Kasumi-1 (cell line): ENCODE measurements at places on chromosomes 7 and 10.

GRCh38 chr10:31927565-31927883, 1.1 kb downstream of the ARHGAP12 start:
- DNase-seq = no peak

- DNase-seq = no peak
Observed at GRCh38 chr7:24769851-24770250, 12.6 kb upstream of the GSDME start.

DNA sequence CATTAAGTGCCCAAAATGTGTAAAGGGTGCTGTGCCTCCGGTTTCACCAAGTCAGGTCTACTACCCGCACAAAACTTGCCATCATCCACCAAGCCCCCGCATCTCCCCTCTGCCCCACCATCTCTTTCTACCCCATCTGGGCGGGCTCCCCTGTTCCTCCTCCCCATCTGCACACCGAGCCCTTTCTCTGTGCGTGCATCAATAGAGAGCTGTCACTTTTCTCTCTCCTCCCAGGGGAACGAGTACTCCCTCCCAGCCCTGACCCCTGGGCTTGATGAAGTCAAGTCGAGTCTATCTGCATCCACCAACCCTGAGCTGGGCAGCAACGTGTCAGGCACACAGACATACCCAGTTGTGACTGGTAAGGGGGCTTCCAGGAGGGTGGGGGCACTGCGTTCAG, 63.5 kb downstream of the PAX2 start:
- no peak for DNase-seq

- DNase-seq = peak; percentile 42
Observed at GRCh38 chr10:93458821-93459257, 23.3 kb downstream of the MYOF start.

DNA sequence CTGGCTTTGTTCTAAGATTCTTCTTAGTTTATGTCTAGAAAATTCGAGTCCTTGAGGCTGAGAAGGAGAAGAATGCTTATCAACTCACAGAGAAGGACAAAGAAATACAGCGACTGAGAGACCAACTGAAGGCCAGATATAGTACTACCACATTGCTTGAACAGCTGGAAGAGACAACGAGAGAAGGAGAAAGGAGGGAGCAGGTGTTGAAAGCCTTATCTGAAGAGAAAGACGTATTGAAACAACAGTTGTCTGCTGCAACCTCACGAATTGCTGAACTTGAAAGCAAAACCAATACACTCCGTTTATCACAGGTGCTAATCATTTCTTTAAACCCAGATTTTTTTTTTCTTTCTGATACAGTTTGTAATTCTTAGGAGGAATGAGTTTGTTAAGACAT, 6.7 kb downstream of the CEP55 start:
- no peak for DNase-seq

- no peak for DNase-seq
Observed at GRCh38 chr10:132309879-132310591, 2.3 kb upstream of the STK32C start.

GRCh38 chr10:99331207-99331803, 2.1 kb downstream of the CNNM1 start:
- DNase-seq = peak; percentile 11

- DNase-seq = peak; percentile 47
Observed at GRCh38 chr10:112426111-112426510, 20.6 kb downstream of the ZDHHC6 start.

DNA sequence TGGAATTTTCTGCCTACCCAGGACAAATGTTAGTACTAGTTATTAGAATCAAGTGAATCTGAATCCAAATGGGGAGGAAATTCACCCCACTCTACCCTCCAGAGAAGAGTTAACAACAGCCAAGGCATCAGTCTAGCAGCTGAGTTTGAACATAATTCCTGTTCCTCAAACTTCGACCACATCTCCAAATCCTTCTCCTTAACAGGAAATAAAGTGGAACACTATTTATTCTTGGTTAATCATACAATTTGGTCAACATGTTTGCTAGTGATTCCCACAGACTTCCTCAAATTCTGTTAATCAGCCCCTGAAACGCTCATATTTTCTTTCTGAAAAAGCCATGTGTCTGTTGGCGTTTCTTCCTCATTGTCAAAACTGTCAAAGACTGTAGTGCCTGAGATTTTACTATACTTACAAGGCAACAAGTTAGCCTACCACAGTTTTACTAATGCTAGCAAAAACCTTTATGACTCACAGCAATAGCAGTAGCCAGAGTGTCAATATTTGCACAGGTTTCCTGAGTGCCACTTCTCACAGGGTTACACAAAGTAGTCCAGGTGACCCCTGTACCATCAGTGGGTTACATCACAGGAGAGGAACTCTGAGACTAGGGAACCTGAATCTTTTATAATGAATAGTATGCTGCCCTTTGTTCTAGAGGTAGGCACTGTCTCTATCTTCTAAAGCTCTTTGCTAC, 202.9 kb downstream of the GRM3 start:
- DNase-seq = no peak

GRCh38 chr7:22411977-22412693, 55.2 kb upstream of the RAPGEF5 start:
- no peak for DNase-seq

DNA sequence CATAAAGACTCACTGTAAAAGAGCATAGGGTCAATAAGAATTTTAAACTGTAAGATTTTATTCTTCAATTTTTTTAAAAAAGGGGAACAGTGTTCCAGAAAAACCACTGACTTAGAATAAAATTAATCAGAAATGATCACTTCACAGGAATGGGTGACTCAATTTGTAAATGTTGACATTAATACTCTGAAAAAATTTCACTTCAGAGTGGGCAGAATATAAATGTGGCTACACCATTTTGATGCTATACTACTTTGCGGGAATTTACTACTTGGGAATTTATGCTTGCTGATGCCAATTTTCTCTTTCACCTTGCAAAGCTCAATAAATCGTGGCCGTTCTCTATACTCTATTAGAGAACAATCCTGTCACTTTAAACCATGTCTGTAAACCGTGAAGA, 126.9 kb downstream of the HIBADH start:
- no peak for DNase-seq

DNA sequence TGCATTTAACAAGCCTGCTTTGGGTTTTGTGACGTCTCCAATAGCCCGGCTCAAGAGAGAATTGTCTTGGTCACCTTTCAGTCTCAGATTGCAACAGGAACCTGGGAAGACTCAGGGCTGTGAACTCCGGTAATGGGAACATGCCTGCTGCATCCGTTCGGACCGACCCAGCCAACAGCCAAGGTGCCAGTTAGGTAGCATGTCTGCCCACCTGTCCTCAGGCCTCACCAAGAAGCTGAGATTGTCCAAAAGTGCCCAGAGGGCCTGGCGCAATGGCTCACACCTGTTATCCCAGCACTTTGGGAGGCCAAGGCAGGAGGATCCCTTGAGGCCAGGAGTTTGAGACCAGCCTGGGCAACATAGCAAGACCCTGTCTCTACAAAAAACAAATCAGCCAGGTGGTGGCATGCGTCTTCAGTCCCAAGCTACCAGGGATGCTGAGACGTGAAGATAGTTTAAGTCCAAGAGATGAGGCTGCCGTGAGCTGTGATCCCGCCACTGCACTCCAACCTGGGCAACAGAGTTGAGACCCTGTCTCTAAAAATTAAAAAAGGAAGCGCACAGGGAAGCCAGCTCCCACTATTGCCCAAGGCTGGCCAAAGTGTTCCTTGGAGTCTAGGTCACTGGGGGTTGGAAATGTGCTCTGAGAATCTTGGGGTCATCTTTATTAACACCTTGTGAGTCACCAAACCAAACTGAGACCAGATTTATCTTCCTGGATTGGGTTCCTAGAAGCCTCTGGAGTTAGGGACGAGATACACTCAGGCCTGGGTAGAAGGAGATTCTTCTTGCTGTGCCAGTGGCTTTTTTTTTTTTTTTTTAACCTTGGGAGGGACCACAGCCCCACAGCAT, 26.9 kb downstream of the BAG3 start:
- DNase-seq = no peak

DNA sequence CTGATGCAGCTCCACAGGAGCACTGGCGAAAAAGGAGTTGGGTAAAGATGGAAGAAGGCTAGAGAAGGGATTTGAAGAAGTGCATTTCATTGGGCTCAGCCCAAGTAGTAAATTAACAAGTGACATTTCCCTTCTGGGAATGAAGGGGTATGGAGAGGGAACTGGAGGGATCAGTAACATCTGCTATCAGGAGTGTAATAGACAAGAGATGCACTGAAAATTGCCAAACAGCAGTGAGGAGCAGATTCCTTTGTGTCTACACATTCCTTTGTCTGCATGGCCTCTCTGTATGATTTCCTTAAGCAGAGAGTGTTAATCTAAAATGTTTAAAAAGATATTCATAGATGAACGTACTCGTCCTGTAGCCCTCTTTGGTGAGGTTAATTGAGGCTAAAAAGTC, 148.2 kb upstream of the FERD3L start:
- no peak for DNase-seq

- DNase-seq = no peak
Observed at GRCh38 chr7:34401776-34402175, 256.2 kb upstream of the NPSR1 start.

DNA sequence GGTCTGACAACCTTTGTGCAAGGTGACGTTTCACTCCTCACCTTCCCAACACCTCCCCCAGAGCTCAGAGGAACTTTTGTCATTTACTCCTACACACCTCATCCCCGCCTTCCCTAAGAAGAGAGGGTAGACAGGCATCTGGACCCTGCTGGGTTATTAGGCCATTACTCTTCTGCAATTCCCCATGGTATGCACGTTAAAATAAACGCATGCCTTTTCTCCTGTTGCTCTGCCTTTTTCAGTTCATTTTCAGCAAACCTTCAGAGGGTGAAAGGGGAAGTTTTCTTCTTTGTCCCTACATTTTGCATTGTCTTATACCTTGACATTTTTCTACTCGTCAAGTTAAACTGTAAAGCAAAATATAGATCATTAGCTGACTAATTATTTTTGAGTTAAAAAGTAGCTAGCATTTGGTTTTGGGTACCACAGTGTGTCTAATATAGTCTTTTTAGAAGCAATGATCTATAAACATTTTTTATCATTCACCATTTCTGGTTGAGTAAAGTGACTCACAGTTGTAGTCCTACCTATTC, 10.5 kb upstream of the EDRF1 start:
- DNase-seq = no peak

GRCh38 chr10:79082631-79083596, 14.1 kb downstream of the ZMIZ1 start:
- DNase-seq = no peak

DNA sequence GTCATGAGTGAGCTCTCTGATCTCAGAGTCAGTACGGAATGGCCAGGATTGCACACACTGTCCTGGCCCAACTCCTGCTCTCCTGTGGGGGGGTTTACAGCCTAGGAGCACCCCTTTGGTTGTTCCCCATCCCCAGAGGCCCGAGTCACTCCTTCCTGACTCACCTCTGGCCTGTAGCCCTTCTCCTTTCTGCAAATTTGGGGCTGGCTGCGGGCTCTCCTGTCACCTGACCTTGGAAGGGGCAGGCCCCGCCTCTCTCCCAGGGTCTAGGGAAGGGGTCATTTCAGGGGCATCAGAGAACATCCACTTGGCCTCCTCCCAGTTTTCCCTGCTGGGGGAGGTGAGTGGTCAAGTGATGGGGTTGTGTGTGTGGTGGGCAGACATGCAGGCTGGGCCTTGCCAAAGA, 1.7 kb downstream of the NYAP1 start:
- DNase-seq = no peak
